ENCODE measurements at places on chromosomes 4 and X. TPM values are rescaled to one million over a fixed set of nuclear protein-coding genes. Genes with fewer than 3 reads are reported as not detected.

Gene USP17L27
- total RNA-seq, result not detected

Gene FAM47A
- not detected for total RNA-seq

Gene POLN
- 0.26 TPM for total RNA-seq

Gene PLP1
- total RNA-seq, result 2.7 TPM

Gene CT83
- not detected for total RNA-seq

Gene CXCL3
- not detected for total RNA-seq

Gene CLDN2
- not detected for total RNA-seq

Gene CHRNA9
- total RNA-seq, result not detected

Gene GSX2
- not detected for total RNA-seq

Gene LIMCH1
- total RNA-seq, result 35.4 TPM

Gene PAQR3
- total RNA-seq, result 23.2 TPM

Gene ABRAXAS1
- 7.4 TPM for total RNA-seq

Gene GPR173
- 9.2 TPM for total RNA-seq

Gene RS1
- total RNA-seq, result not detected

Gene GUCY1B1
- total RNA-seq, result 25.3 TPM

Gene ANOS1
- 0.26 TPM for total RNA-seq

Gene SPANXN3
- total RNA-seq, result not detected

Gene OTC
- total RNA-seq, result 5.0 TPM

Gene CCDC120
- 2.0 TPM for total RNA-seq

All from uterus (tissue), 4 donors.